Sciatic nerve (tissue), 2 donors: ENCODE measurements at places on chromosomes 6 and 20. TPM values are rescaled to one million over a fixed set of nuclear protein-coding genes. Genes with fewer than 3 reads are reported as not detected.

The MDN1 gene
- 55.0 TPM for total RNA-seq

The ANGPT4 gene
- 0.27 TPM for total RNA-seq

The LTV1 gene
- total RNA-seq = 22.4 TPM

The NKAIN2 gene
- 48.4 TPM for total RNA-seq

The C20orf141 gene
- not detected for total RNA-seq

The ECT2L gene
- total RNA-seq = 0.49 TPM

The ULBP3 gene
- total RNA-seq = 2.9 TPM

- DNase-seq = no peak
These were observed 670 bp downstream of the NCOA5 start for GRCh38 chr20:46089167-46089416.

DNA sequence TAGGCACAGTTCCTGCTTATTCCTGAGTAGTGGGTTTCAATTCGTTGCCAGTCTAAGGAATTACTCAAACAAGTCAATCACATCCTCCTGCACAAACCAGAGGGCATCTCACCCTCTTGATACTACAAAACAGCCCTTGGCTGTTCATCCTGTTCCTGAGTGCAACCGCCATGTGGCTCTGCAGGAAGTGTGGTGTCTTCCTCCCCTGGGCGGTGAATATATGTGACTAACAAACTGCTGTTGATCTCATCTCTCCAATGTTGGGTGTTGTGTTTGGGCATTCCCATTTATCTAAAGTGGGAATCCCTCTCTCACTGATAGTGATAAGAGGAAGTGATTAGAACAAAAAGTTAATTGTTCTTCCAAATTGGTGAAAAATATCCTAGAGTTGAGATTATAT is 163.0 kb downstream of the TBX18 start:
- DNase-seq = no peak

- no peak for DNase-seq
These were observed 20.5 kb downstream of the GCLC start for GRCh38 chr6:53524455-53524815.

GRCh38 chr6:155962276-155962675 is 506.6 kb upstream of the NOX3 start:
- DNase-seq = no peak

GRCh38 chr6:159455700-159456274 is 237.3 kb downstream of the SOD2 start:
- DNase-seq = no peak

- no peak for DNase-seq
These were observed 8.8 kb downstream of the SLC17A9 start for GRCh38 chr20:62961310-62961783.

GRCh38 chr6:151118461-151119123 is 121.2 kb upstream of the AKAP12 start:
- no peak for DNase-seq

DNA sequence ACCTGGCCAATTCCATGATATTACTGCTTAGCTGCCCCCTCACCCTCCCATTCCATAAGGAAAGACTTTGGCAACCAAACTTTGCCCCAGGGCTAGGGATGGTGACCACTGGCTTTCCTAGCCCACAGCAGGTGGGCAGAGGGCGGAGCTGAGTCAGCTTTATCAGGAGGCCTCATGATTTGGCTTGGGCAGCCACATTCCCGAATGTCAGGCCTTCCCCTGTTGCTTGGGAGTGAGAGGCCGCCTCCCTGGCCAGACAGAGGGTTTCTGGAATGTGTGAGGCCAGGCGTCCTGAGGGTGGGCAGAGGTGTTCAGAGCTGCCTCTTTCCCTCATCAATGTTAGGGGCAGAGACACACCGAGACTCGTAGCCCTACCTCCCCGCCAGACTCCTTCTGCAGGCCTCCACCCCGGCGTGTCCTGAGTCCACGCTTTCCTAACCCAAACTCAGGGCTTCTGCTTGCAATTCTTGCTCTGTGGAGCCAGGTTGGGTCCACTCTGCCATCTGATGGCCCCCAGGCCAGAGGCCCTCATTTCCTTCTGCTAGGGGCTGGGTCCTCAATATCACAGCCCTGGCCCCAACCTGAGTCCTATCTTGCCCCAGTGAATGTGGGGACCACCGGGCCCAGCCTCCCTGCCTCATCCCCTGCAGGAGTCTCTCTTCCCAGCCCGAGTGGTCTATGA is 19.3 kb downstream of the UQCC2 start:
- no peak for DNase-seq

DNA sequence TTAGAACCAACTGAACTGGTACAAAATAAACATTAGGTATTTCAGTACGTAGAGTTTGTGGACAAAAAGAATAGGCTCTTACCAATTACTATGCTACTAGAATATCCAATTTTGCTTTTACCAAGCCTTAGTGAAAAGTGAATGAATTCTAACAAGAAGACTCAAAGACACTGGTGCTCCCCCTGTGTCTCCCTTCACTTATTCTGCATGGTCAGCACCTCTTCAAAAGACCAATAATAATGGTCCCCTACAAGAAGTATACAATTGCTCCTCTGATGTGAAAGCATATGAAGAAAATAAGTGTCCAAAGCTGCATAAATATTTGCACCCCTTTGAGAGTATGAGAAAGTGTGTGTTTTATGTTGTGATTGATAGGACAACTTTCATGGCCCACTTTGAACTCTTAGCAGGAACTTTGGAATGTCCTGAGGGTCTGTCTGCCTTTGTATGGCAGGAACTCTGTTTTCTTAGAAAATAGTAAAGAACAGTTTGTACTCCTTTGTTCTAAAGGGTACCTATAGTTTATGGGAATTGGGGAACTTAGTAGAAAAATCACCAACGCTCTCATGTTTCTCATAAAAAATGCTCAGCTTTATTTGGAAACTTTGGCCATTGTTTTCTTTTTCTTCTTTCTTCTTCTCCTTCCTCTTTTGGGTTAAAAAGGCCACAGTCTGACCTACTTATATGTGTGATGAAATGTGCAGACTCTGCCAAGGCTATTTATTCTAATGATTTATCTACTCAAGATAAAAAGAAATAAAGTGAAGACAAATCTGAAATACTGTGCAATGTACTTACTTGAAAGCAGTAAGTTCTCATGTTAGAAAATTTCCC is 352.4 kb downstream of the LAMA2 start:
- DNase-seq = no peak

DNA sequence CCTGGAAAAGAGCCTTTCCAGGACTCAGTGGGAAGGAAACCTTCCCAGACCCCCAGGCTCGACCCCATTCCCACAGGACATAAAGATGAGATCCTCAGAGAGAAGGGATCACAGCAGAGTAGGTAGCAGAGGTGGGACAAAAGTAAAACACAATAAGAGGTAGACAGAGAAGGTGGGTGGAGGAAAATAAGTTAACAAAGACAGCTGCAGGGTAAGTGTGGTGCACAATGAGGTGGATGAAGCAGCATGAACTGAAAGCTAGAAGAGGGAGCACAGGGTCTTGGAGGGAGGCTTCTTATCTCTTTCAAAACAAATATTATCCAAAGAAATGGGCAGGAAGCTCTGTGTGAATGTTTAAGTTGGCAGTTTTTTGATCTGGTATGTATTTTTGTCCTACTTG is 14.0 kb upstream of the MAP7 start:
- DNase-seq = no peak

DNA sequence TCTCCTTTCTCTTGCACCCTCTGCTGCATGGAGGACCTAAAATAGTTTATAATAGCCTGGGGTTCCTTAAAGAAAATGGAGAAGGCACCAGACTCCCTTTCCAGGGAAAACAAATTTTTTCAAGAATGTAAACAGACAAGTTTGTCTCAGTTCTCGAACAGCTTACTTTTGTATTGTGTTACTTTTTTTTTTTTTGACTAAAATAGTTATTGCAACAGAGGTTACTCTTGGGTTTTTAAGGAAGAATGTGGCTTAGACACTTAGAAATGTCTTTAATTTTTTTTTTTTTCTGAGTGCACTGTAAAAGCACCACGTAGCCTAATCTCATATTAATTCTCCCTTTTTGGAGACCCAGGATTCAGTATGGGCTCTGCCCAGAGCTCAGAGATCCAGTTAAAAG is 148.7 kb upstream of the CARMIL1 start:
- DNase-seq = no peak

- DNase-seq = no peak
These were observed 626.8 kb downstream of the COL12A1 start for GRCh38 chr6:74579047-74579446.

DNA sequence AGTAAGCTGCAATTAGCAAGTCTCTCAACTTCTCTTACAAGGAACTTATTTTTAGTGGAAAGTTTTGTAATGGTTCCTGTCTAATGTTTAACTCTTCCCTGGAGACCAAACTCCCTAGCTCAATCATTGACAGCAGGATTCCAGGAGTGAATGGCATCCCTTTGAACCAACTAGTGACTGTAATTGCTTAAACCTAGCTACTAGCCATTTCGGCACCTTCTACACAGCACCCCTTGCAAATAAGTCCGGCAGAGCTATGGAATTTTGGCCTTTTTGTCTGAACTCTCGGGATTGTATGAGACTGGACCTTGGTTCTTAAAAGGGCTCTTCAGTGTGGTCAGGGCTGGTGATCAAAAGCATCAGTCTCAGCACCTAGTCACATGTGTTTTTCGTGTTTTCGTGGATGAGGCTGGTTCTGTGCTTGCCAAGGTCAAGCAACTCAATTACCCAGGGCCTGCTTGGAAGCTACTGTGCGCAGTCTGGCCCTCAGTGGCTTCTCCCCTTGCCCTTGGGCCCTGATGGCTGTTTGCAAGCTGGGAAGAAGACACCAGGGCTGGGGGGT is 135.3 kb upstream of the NEDD9 start:
- no peak for DNase-seq

- DNase-seq = no peak
These were observed 287.6 kb downstream of the PHF3 start for GRCh38 chr6:63923139-63923739.

DNA sequence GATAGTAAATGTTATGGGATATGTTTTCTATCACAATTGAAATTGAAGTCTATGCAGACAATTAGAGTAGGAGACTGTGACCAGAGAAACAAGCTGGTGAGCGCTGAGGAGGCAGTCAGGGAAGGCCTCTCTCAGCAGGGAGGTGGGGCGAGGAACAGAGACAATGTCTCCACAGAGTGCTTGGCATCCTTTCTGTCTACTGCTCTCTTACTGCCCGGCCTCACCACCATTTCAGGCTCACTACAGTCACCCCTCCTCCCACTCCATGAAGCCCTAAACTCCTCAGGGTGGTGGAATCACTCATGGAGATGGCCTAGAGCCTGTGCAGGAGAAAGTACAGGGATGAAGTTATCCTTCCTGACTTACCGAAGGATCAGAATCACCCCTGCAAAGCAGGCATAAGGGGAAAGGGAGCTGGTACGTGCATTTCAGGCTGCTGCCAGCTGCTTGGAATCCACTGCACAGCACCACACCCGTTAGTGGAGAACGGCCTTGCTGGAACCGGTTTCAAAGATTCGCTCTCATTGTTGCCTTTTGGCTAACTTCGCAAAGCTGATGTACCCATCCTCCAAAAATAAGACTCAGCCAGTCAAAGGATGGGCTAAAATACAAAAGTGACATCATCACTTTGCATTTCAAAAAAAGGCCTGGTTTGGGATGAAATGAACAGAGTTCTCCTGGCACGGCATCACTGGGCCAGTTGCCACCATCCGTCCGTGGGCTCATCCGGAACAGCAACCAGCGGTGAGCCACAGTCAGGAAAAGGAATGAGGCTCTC is 67.3 kb downstream of the SLC22A23 start:
- DNase-seq = peak; percentile 75
